Caco-2 (cell line): ENCODE measurements at places on chromosomes 2 and 18. TPM values are rescaled to one million over a fixed set of nuclear protein-coding genes. Genes with fewer than 3 reads are reported as not detected.

DNA sequence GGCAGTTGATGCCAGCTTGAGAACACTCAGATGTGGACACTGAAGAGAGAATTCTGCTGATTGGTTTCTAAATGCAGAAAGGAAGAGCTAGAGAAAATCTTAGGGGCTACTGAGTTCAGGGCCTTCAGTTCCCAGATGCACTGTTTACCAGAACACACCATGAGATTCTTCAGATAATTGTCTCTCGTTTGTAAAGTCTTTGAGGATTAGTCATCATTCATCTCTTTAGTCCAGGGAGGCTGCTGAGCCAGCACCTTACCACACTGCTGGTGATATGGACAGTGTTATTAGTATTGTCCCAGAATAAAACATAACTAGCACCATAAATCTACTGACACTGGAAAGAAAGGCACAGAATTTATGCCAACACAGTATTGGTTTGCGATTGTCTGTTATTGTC lies 690.8 kb upstream of the CELF4 start:
- H3K27ac ChIP-seq, result no peak overlapping the region
- no peak for DNase-seq
- no peaks in the 10 kb centered on the region for H3K36me3 ChIP-seq
- no peaks in the 10 kb centered on the region for H3K4me1 ChIP-seq
- no peak overlapping the region for H3K4me3 ChIP-seq
- H3K27me3 ChIP-seq, result no peaks in the 10 kb centered on the region

GRCh38 chr2:218953366-218953954 lies 6.0 kb upstream of the CDK5R2 start:
- no peak overlapping the region for H3K4me3 ChIP-seq
- no peaks in the 10 kb centered on the region for H3K36me3 ChIP-seq
- no peak overlapping the region for H3K27ac ChIP-seq
- no peaks in the 10 kb centered on the region for H3K27me3 ChIP-seq
- H3K4me1 ChIP-seq, result no peaks in the 10 kb centered on the region

DNA sequence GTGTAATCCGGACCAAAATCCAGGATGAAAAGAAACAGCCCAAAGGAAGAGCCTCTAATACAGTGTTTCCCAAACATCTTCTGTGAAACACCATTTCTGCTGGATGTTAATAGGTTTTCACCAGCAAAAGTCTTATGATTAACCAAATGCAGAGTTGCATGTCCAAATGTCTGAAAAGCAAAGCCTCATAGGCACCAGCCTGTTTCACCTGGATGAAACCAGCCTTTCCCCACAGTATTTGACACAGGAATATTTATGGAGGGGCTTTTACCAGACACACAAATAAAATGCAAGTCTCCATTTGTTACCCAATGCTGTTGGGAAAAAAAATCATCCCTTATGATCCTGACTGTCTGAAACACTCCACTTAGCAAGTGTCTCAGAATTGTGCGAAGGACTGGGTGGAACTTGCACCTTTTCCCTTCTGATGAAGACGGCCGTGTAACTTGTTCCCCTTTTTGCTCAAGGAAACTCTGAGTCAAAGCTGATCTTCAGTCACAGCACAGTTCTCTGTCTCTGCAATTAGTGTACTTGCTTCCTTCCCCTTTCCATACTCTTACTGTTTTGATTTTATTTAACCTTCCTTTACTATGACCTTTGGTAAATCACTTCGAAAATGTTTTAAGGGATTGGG lies 70.3 kb upstream of the IL1R2 start:
- H3K27me3 ChIP-seq, result no peaks in the 10 kb centered on the region
- no peaks in the 10 kb centered on the region for H3K36me3 ChIP-seq
- H3K4me1 ChIP-seq, result no peaks in the 10 kb centered on the region

GRCh38 chr2:109346601-109347228 lies 217.7 kb downstream of the SH3RF3 start:
- no peak overlapping the region for H3K27ac ChIP-seq
- DNase-seq, result no peak
- H3K4me1 ChIP-seq, result no peaks in the 10 kb centered on the region
- H3K36me3 ChIP-seq, result no peaks in the 10 kb centered on the region
- H3K27me3 ChIP-seq, result no peaks in the 10 kb centered on the region; the same call in none of the 2 replicates
- H3K4me3 ChIP-seq, result no peak overlapping the region

Gene TMEM200C
- total RNA-seq, result 0.05 TPM in 1 of 2 replicates, not detected in the other

- no peak overlapping the region for H3K4me3 ChIP-seq
- H3K36me3 ChIP-seq, result no peaks in the 10 kb centered on the region
- no peaks in the 10 kb centered on the region for H3K4me1 ChIP-seq
Observed at GRCh38 chr2:73916666-73917065, 10.0 kb upstream of the DGUOK start.
